ENCODE measurements at places on chromosomes 11 and 22.

- no peak for DNase-seq
These were observed 50.1 kb downstream of the MN1 start for GRCh38 chr22:27751277-27752070.

DNA sequence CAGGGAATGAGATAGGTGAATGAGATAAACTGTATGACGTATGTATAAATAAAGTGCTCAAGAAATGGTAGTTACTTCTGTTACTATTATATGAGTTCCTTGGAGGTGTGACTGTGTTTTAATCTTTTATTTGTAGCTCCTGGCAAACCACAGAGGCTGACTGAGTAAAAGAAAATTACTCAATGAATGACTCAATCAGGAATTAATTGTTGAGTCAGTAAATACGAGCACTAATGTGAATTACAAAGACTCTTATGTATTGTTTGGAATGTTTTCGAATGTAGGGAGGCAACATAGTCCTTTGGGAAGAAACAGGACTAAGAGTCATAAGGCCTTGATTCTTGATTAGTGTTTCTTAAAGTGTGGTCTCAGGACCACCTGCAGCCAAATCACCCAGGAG, 51.1 kb upstream of the BLID start:
- no peak for DNase-seq

DNA sequence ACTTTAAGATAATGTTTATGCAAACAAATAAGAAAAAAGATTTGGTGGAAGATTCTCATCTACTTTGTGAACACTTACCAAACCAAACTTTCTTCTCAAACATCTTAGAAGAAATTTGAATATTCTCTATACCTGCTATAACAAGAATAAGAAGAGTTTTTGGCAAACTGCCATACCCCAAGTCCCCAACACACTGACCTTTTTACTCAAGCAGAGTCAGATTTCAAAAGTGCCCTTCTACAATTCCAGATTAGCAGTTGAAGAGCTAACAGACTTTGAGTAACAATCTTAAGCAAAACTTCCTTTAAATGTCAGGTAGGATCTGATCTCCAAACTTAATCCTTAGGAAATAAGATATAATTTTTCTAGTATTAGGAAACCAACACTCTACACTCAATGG, 33.9 kb downstream of the TSG101 start:
- no peak for DNase-seq

DNA sequence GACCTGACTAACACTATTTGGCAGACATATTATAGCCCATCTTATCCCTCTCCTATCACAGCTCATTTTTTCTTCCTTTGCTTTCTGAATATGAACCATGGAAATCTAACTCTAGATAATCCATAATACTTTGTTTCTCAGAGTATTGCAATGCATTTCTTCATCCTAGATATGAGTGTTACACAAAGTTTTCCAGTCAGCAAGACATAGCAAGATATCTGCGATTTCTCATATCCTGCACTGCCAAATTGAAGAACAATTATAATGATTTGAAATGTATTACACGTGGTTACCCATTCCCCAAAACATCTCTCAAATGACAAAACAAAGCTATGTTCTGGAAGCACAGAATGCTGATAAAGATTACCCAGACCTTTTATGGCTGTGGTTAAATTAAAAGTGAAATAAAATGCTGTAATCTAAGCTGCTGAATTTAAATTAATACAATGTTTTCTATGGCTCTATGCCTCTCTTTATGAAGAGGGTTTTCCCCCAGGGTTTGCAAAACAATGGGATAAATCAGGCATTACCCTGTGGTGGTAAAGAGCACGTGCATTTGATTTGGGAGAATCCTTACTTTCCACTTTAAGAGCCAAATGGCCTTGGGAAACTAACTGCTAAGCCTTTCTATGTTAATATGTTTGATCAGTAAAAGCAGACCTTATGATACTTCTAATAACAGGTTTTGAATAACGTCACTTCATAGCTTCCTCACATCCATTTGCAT, 1291.0 kb upstream of the CNTN5 start:
- DNase-seq, result no peak

DNA sequence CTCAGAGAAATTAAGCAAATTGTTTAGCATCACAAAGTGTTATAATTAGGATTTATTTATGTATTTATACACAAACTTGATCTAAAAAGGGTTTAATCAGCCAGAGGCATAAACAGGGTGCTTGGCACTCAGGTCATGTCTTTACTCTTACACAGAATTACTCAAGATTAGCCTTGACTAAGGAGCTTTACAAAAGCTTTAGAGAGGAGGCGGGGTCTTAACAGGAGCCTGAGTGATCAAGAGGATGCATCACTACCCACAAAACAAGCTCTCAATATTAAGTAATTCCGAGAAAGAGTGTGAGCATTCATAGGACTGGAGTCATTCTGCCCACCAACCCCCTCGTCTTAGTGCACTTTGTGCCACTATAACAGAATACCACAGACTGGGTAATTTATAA, 103.0 kb downstream of the SPATA19 start:
- no peak for DNase-seq

DNA sequence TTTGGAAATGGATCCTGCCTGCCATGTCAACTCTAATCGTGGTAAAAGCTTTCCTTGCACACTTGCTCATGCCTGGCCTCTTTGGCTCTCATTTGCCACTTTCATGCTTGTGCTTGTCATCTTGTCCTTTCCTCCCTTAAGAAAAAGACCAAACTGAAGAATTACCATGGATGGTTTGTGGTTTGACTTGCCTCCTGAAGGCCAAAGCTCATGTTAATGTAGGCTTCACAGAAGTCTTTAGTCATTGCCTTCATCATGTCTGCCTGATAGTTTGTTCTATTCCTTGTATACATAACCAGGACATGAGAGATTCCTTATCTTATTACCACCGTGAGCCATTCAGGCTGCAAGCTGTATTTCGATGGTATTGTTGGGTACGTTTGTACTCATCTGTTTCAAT, 17.3 kb downstream of the TEAD1 start:
- DNase-seq, result no peak

DNA sequence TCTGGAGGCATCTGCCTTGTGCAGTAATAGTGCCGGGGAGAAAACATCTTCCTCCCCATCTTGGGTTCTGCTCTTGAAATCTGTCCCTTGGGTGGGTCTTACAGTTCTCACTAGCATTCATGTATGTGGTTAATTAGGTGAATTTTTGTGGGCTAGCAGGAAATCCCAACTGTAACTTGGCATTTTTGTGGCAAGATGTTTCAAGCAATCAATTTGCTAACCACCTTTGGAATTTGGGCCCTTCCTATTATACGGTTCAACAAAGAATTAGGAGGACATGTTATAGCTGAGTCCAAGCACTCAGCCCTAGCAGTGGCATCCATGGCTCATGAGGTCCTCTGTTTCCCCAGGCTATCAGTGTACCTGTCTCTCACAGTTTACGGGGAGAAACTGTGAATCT, 89.1 kb upstream of the MTNR1B start:
- no peak for DNase-seq

DNA sequence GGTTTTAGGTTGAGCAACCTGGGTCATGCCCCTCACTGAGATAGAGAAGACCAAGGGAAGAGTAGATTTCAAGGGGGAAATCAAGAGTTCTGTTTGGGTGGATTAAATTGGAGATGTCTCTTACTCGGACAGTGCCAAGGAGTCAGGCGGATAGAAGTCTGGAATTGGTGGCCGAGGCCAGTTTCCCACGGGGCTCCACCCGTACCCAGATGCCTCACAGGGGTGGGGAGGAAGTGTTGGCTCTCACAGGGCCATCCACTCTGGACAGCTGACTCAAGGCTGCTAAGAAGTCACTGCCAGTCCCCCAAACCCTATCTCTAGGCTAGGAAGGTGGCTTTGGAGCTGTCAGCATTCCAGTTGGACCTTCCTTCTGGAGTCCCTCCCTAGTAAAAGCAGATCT, 79.1 kb upstream of the TIMP3 start:
- DNase-seq, result no peak

- DNase-seq, result no peak
These were observed 2.9 kb upstream of the TUBGCP6 start for GRCh38 chr22:50247748-50248147.

DNA sequence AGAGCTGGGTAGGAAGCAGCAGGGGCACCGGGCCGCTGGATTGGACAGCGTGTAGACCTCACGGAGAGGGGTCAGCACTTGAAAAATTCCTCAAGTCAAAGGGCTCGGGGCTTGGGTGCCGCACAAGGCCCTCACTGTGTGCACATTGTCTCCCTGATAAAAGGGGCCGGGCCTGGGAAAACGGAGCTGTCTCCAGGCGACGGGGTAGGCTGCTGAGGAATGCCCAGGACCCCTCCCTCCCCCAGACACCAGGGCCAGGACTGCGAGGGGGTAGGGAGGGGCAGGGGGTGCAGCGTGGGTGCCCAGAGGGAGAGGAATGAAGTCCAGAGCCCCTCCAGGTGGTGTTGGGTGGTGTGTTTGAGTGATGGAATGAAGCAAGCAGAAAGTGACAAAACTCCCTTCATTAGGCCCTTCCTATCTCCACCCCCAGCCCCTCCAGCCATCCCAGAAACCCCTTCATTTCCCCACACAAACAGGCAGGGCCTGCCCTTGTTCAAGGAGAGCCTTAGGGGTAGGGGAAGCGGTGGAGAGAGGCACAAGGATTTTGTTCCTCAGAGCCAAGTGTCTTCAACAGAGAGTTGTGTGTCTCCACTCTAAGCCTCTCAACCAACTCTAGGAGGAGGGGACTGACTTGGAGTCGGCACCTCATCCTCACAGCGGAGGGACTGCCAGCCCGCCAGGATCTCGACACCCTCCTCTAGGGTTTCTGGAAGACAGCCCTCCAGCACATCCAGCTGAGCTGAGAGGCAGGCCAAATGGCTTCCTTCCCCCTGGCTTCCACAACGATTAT, 63.9 kb downstream of the SYN3 start:
- no peak for DNase-seq
